Left ventricle myocardium superior (tissue), 1 donor: ENCODE measurements at places on chromosomes 13 and 19. TPM values are rescaled to one million over a fixed set of nuclear protein-coding genes. Genes with fewer than 3 reads are reported as not detected.

DNA sequence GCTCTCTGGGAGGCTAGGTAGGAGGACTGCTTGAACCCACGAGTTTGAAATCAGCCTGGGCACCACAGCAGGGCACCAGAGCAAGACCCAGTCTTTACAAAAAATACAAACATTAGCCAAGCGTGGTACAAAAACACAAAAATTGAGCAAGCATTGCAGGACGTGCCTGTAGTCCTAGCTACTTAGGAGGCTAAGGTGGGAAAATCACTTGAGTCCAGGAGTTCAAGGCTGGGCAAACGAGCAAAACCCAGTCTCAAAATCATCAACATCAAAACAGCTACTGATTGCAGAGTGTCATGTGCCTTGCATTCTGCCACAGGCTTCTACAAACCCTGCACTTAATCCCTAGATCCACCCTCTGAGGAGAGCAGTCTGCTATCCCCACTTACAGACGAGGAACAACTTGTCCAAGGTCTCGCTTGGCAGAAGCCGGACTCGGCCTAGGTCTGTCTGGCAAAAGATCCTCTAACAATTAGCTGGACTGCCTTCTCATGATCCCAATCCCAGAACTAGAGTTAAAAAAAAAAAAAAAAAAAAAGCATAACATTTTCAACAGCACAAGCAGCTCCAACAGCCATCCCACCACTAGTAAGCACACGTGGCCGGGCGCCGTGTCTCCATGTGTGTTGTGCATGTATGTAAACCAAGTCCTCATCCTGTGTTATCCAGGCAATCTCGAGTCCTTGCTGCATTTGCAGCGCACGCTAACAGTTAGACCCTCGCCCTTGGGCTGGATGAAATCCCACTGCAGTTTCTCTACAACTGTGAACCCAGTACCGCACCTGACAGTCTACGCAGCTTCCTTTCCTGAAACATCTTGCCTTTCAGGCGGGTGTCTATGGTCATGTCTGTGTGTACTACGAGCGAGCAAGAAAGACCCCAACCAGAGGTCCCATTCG is 2.0 kb downstream of the PPP6R1 start:
- peak; percentile 3 for DNase-seq

DNA sequence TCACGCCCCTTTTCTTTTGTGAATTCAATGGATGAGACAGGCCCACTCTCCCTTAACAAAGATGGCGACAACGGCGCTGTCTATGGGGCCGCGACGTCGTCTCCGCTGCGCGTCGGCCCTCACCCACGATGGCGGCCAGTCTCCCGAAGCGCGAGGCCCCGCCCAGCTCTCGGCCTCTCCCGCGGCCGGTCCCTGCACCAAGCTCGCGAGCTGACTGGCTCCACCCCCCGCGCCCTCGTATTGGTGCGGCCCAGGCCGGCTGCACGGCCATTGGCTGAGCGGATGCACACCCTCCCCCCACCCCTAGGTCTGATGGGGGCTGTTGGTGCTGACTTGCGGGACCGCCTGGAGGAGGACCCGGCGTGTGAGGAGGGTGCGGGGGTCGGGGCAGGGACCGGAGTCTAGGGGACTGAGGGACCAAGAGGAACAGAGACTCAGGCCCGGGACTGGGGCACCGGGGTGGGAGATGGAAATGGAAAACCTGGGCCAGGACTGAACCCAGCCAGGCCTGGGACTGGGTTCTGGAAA is 4.8 kb downstream of the SPHK2 start:
- peak; percentile 99 for DNase-seq

DNA sequence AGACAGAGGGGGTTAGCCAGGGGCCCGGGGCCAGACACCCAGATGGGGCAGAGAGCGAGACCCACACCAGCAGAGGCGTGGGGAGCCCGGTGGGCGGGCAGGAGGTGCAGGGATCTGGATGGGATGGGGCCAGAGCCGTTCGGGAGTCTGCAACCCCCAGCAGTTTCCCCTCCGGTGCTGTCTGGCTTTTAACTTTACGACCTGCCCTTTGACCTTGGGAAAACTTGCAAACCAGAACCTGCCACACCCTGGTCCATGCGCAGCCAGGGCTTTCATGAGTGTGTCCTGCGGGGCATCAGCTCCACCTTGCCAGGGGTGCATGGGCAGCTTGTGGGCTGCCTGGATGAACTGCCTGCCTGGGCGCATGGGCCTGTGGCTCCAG is 9.8 kb downstream of the JOSD2 start:
- peak; percentile 54 for DNase-seq

DNA sequence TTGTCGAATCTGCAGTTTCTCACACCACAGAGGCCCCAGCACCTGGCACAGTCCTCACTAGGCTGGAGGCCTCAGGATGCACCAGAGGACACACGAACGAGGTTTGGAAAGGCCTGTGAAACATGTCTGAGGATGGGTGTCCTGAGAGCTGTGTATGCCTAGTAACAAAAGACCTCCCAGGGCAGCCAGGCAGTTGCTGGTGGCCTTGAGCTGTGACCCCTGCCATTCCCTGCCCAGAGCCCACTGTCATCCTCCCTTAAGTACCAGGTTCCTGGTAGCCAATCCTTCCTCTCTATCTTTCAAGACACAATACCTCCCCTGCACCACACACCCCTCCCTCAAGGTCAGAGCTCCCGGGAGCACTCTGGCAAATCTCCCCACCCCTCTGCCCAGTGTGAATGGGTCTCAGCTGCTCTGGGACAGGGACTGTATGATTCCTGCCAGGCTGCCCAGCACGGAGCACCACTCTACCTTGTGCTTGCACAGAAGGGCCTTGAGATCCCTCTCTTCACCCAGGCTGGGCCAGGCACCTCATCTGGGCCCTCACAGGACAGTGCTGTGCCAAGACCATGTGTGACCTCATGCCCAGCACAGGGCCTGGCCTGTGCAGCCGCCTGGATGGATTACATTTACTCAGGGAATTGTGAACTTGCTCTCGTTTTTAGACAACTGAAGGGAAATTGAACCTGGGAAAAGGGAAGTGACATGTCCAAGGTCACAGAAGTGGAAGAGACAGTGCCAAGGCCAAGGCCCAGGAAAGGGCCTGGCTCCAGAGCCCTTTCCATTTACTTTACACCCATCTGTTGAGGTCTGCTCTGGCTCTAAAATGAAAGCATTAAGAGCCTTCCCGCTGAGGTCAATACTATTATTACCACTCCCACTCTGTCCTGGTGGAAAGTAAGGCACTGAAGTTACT is 2.2 kb downstream of the ZNF787 start:
- DNase-seq = no peak

- DNase-seq = no peak
These were observed 83.5 kb upstream of the FNDC3A start for GRCh38 chr13:48892053-48892687.

- no peak for DNase-seq
These were observed 187.5 kb downstream of the TM9SF2 start for GRCh38 chr13:99688776-99689175.

GRCh38 chr19:1450735-1451731 is 1.1 kb downstream of the APC2 start:
- no peak for DNase-seq

GRCh38 chr13:90797335-90797734 is 550.2 kb upstream of the MIR17HG start:
- no peak for DNase-seq

- no peak for DNase-seq
These were observed 7.6 kb downstream of the PRR36 start for GRCh38 chr19:7866399-7867091.

Gene CADM4
- 10.5 TPM for total RNA-seq

Gene FAM124A
- 14.9 TPM for total RNA-seq

Gene LILRA1
- total RNA-seq = 0.50 TPM

Gene OR7C1
- total RNA-seq = not detected

Gene C5AR1
- 5.3 TPM for total RNA-seq

Gene ZNF567
- 3.7 TPM for total RNA-seq
